ENCODE measurements at places on chromosomes 7 and 10.

DNA sequence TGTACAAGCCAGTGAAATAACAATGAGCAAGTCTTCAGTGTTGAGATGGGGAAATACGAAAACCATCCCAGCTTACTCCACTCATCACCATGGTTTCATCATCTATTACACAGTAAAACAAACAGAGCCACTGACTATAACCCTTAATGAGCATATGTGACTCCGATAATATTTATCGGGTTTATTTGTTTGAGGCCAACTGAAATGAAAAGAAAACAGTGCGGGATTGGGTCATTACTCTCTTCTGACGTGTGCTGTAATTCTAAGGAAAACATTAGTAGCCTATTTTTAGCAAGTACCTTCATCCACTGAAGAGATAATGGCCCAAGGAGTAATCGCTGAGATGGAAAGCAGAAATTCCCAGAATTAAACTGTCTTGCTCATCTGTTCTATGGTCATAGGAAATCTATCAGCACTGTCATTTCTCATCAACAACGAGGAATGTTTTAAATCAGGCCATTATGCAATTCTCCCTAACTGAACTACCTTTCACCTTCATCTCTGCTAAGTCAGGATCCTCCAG lies 716.5 kb downstream of the INHBA start:
- no peak for DNase-seq

DNA sequence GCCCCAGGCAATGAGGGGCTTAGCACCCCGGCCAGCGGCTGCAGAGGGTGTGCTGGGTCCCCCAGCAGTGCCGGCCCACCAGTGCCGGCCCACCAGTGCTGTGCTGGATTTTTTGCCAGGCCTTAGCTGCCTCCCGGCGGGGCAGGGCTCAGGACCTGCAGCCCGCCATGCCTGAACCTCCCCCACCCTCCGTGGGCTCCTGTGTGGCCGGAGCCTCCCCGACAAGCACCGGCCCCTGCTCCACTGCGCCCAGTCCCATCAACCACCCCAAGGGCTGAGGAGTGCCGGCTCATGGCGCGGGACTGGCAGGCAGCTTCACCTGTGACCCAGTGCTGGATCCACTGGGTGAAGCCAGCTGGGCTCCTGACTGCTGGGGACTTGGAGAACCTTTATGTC lies 3.5 kb upstream of the ACSL5 start:
- no peak for DNase-seq

GRCh38 chr10:106534441-106534840 lies 630.1 kb downstream of the SORCS1 start:
- DNase-seq: no peak

DNA sequence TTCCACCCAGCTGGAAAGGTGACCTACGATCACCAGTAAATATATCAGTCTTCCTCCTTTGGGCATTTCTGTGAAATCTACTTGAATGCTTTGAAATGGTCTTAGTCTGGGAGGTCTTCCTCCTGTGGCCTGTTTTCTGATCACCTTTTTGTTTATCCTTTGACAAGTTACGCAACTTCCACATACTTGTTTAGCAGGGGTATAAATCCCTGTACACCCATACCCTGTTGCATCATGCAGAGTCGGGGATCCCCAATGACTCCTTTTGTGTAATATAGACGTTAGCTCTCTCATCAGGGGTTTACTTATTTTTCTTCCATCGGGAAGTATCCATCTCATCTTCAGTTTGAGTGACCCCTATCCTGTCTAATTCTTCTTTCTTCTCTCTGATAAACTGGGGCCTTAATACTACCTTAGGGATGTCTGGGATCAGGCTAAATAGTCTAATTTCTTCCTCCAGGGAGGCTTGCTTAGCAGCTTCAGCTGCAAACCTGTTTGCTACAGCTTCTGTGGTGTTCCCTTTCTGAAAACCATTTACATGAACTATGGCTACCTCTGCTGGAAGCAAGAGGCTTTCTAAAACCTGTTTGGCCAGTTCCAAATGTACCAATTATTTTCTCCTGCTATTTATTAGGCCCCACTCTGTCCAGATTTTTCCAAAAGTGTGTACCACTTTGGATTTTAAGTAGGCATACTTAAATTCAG lies 25.8 kb downstream of the MAPK8 start:
- DNase-seq: no peak

DNA sequence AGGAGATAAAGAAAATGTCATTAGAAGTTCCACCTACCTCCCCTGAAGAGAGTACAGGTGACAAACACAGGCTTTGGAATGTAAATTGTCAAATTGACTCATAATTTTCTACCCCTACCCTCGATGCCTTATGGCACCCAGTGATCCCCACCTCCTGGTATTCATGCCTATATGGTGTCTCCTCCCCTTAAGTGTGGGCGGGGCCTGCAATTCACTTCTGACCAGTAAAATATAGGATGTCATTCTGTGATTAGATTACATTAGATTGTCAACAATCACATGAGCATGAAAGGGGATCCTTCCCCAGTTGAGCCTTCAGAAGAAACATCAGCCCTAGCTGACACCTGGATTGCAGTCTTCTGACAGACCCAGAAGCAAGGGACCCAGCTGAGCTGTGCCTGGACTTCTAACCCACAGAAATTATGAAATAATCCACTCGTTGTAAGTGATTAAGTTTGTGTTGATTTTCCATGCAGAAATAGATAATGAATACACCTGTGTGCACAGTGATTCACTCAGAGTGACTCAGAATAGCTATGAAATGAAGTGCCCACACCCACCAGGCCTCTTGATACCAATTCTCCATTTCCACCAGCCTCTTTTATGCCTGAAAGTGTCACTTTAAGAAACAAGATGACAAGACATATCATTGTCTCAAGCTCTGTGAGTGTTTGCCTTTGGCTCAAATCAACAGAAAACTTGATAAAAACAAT lies 8.5 kb upstream of the SLC39A12 start:
- no peak for DNase-seq

DNA sequence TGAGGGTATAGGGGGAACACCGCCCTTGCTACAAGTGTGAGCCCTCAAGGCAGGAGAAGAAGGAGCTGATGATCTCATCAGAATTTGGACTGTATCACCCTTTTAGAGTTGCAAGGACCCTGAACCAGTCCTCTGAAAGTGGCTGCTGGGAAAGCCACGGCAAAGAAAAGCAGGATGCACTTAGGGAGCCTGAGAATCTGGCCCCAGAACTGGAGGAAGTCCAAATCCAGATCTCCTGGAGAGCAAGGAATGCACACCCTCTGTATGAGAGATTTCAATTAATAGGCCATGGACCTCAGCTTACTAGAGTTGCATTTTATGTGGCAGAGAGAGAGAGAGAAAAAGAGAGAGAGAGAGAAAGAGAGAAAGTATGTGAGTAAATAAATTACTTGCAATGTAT lies 662.9 kb downstream of the CCSER2 start:
- no peak for DNase-seq

GRCh38 chr7:107951172-107951787 lies 51.7 kb downstream of the LAMB1 start:
- DNase-seq: no peak

- no peak for DNase-seq
Observed at GRCh38 chr10:32002531-32002930, 53.7 kb downstream of the KIF5B start.

DNA sequence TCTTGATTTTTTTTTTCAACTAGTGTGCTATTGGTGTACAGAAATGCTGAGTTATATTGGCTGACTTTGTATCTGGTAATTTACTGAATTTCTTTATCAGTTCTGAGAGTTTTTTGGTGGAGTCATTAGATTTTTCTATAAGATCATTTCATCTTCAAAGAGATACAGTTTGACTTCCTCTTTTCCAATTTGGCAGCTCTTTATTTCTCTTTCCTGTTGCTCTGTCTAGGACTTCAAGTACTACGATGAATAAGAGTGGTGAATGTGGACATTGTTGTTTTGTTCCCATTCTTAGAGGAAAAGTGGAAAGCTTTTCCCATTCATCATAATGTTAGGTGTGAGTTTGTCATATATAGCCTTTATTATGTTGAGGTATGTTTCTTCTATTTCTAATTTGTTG lies 50.2 kb downstream of the LOXL4 start:
- no peak for DNase-seq

- no peak for DNase-seq
Observed at GRCh38 chr7:36228039-36228438, 75.0 kb downstream of the EEPD1 start.

DNA sequence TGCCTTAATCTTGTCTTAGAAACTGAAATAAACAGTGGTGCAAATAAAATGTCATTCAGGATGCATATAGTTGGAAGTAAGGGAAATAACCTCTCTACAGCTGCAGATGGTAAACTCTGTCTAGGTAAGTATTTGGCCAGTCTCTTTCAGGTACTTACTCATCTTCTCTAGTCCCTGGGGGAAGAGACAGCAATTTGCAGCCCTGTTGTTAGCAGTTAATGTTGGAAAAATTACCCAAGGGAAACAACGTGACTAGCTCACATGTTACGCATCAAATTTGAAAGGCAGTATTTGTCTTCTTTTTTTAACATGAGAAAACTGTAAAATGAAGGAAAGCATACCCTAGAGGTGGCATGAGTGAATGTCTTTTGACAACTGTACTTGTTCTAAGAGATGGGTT lies 3.2 kb upstream of the HUS1 start:
- DNase-seq: no peak

DNA sequence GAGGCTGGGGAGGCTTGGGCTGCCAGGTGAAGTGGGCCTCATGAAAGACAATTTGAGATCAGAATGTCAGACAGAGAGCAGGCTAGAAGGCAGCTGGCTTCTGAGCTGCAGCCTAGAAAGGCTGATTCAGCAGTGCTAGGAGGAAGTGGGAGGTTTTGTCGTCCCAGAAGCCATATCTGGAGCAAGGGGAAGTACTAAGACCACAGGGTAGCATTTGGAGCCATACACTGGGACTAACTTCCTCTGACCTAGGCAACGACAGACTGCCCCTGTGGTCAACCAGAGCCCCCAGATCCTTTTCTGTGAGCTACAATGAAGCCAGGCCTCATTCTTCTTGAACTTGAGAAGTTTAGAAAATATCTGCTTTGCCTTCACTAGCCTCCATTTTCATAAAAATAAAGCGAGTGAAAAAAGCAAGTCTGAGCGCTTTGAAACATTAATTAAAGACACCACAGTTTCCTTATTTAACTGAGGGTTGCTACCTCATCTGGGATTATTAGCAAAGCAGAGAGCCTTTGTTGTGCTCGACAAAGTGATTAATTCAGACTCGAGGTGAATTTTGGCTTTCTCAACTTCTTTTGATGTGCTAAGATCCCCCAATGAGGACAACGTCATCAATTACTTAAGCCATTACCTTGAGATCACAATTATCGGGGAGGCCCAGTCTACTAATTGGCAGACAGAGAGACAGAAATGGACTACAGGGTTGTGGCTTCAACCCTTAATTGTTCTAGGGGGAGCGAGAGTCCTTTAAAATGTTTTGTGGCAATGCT lies 26.6 kb downstream of the TBXAS1 start:
- no peak for DNase-seq

GRCh38 chr7:124649397-124650014 lies 116.1 kb downstream of the GPR37 start:
- DNase-seq: no peak

- DNase-seq: no peak
Observed at GRCh38 chr10:69438536-69439349, 12.5 kb upstream of the TSPAN15 start.

All from right cardiac atrium (tissue), 5 donors.